ENCODE measurements at places on chromosomes 16 and 17.

GRCh38 chr17:50034498-50035364 lies 21.2 kb upstream of the ITGA3 start:
- no peak for DNase-seq

GRCh38 chr17:80789356-80789902 lies 202.2 kb upstream of the CHMP6 start:
- no peak for DNase-seq

DNA sequence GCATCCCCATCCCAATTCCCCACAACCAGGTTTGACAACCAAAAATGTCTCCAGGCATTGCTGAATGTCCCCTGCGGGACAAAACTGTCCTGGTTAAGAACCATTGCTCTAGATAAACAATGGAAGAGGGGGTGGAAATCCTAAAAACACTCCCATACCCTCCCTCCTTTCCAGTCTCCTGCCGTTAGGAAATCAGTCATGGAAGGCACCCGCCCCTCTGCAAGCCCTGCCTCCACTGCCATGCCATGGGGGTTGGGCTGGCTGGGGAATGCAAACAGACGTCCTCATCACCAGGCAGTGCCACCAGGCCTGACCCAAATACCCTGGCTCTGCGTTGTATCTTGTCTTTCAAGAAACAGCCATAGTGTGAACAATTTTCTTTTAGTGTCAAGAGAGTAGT lies 57.5 kb downstream of the CYTH1 start:
- DNase-seq, result peak; percentile 69

GRCh38 chr16:79158337-79158736 lies 442.2 kb downstream of the MAF start:
- DNase-seq, result no peak

GRCh38 chr16:73616166-73616753 lies 568.3 kb upstream of the ZFHX3 start:
- no peak for DNase-seq

DNA sequence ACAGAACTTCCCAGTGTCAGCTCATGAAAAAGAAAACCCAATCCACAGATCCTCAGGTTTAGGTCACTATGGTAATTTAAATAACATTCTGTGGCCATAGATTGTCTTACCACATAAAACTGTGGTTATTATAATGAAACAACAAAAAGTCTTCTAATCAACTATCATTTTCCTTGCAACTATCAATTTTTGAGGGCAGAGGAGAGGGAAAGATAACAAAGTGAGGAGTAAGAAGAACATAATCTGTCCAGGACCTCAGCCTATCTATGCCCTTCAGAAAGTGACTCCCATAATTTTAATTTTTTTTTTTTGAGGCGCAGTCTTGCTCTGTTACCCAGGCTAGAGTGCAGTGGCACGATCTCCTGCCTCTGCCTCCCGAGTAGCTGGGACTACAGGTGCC lies 4.0 kb upstream of the GGNBP2 start:
- no peak for DNase-seq

GRCh38 chr16:7335991-7336634 lies 3.5 kb downstream of the RBFOX1 start:
- no peak for DNase-seq

GRCh38 chr17:73575470-73576221 lies 68.6 kb downstream of the SDK2 start:
- no peak for DNase-seq

GRCh38 chr16:89113661-89114060 lies 20.0 kb downstream of the ACSF3 start:
- no peak for DNase-seq

- DNase-seq, result no peak
Observed at GRCh38 chr16:60329108-60329507, 1595.0 kb upstream of the GOT2 start.

GRCh38 chr17:57146273-57146672 lies 61.2 kb downstream of the AKAP1 start:
- peak; percentile 0 for DNase-seq

DNA sequence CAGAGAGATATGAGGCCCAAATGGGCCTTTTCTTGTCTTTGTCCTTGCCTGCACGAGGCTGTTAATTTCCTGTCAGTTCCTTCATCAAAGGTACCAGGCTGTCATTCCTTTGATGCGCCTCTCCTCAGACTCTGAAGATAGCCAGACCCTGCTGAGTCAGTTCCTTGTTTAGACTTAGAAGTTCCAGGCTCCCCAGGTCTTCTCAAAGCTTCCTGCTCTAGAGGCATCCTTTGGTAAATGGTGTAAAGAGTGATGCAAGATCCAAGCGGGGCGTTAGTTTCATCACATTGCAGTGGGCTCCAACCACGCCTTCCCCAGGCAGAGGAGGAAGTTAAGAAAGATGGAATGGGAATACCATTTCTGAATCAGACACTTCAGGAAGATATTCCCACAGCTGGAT lies 4.0 kb upstream of the CDH11 start:
- no peak for DNase-seq

DNA sequence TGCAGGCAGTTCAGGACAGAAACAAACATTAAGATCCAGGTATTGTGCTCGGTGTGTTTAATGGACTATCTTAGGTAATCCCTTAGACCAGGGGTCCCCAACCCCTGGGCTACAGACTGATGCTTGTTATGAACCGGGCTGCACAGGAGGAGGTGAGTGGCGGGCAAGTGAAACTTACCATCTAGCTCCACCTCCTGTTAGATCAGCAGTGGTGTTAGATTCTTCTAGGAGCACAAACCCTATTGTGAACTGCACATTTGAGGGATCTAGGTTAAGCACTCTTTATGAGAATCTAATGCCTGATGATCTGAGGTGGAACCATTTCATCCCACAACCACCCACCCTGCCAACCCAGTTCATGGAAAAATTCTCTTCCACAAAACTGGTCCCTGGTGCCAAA lies 37.8 kb upstream of the ASIC2 start:
- DNase-seq, result no peak

GRCh38 chr17:44424828-44425461 lies 35.5 kb upstream of the ITGA2B start:
- no peak for DNase-seq

DNA sequence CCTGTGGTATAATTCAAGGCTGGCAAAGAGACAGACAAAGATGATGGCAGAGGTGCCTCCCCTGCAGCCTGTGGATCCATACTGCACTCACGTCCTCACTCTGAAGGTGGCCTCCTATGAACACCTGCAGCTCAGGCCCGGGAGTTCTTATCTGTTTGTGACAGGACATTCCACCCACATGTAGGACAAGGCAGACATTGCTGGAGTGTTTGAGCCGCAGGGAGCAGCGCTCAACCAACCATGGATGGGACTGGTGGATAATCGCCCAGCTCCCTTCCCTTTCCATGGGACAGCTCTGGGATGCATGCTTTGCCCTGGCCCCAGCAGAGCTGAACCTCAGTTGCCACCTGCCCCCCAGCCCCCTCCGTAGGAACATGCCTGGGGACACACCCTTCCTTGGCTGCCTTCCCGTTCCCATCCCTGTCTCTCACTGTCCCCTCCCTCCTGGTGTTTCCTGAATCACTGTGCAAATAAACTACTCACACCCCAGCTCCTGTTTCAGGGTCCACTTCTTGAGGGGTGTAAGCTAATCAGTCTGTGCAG lies 22.2 kb downstream of the ITPRIPL2 start:
- DNase-seq, result no peak

DNA sequence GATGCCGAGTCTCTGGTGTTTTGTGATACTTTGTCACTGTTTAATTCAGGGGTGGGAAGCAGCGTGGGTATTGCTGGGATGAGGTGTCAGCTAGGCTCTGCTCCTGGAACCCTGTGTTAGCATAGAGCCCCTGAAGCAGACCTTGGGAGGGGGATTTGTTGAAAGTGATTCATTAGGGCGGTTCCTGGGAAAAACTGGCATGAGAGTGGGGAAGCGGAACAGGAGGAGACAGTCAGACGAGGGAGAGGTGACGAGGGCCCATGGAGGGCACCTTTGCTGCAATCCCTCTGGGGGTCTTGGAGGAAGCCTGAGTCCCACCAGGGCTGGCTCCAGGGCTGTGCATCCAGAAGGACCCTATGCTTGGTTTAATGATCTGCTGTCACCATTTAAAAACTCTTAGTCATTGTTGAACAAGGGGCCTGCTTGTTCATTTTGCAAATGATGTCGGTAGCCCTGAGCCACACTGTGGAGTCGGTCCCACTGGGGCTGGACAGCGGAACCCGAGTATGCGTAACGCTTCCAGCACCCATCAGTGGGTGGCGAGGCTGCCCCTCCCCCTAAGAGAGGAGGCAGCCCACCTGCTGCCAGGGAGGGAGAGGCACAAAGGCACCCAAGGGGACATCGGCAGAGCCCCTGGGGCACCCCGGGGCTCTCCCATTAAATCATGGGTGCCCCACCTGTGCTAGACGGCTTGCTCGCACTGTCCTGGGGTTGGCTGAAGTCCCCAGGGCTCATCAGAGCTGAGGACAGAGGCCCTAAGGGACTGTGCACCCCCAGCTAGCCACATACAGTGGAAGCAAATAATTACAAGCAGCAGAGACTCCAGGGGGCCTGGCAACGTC lies 35.4 kb downstream of the WFDC1 start:
- no peak for DNase-seq

- no peak for DNase-seq
Observed at GRCh38 chr16:82337355-82337754, 167.3 kb upstream of the MPHOSPH6 start.

DNA sequence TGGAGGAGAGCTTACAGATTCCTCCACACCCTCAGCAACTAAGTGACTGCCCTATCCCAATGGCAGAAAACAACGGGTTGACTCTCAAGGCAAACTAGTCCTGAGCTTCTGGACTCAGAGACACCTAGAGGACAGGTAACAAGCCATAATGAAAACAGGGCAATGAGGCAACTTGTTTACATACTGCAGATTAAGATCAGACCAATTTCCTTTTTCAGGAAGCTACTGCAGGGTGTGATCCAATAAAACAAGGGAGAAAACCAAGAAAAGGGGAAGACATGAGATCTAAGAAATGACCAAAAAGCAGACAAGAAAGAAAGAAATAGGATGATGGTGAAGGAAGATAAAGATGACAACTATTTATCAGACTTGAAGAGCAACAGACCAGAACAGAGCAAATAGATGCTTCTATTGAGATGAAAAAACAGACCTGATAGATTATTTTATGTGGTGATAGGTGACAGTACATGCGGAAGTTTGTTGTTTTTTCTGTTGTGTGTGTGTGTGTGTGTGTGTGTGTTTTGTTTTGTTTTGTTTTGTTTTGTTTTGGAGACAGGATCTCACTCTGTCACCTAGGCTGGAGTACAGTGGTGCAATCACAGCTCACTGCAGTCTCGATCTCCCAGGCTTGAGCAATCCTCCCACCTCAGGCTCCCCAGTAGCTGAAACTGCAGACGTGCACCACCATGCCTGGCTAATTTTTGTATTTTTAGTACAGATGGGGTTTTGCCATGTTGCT lies 120.7 kb downstream of the GAS7 start:
- no peak for DNase-seq

DNA sequence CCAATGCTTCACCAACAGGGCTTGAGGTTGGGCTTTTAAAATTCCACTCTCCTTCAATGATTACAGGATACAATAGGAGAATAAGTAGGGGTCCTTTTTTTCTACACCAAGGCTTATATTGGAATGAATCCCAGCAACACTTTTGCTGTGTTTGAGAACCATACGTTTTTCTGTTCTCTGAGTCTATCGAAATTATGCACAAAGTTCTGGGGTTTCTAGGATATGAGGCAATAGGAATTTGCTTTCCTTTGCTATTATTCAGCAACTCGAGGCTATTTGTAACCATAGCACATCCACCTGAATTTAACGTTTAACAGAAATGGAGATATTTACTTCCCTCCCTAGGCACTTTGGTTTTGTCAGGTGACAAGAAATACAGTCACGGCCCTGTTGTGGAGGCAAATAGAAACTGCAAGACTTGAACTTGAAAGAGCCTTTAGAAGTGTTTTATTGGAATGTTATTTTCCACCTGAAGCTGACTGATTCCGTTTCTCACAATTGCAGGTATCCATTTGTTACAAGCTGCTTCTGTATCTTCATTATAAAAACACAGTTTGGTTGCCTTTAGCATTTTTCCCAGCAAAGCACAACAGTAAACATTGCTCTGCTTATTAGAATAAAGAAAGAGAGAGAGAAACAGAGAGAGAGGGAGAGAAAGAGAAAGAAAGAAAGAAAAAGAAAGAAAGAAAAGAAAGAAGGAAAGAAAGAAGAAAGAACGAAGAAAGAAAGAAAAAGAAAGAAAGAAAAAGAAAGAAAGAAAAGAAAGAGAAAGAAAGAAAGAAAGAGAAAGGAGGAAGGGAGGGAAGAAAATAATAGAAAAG lies 109.6 kb downstream of the HS3ST3A1 start:
- DNase-seq, result no peak

GRCh38 chr16:69935278-69935711 lies 15.8 kb upstream of the CLEC18A start:
- DNase-seq, result no peak

DNA sequence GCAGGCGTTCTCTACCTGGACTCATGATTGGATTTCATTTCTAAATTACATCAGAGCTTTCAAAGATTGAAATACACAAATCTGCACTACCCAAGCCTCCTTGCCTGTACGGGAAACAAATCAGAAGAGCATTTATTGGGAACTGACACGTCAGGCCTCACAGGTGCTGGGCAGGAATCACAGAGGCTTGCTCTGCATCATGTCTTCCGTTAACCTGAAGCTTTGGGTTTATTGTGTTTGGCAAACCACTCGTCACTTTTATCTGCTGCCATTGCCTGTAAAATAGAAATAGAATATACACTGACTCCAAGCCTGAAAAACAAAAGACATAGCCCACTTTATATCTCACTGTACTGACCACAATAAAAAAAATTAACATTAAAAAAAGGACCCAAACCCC lies 7.9 kb upstream of the GEMIN4 start:
- no peak for DNase-seq

DNA sequence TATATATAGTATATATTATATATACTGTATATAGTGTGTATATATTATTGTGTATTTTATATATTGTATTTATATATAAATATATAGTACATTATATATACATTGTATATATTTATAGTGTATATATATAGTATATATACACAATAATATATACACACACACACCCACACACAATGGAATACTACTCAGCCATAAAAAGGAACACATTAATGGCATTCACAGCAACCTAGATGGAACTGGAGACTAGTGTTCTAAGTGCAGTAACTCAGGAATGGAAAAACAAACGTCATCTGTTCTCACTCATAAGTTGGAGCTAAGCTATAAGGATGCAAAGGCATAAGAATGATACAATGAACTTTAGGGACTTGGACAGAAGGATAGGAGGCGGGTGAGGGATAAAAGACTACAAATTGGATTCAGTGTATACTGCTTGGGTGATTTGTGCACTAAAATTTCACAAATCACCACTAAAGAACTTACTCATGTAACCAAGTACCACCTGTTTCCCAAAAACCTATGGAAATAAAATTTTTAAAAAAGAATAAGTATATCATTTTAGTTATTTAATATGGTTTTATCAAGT lies 201.9 kb upstream of the CDH11 start:
- DNase-seq, result no peak
